ENCODE measurements at places on chromosomes 16 and 17.
A peak's percentile ranks its signal among the peaks of the same experiment; 100 is the strongest.

DNA sequence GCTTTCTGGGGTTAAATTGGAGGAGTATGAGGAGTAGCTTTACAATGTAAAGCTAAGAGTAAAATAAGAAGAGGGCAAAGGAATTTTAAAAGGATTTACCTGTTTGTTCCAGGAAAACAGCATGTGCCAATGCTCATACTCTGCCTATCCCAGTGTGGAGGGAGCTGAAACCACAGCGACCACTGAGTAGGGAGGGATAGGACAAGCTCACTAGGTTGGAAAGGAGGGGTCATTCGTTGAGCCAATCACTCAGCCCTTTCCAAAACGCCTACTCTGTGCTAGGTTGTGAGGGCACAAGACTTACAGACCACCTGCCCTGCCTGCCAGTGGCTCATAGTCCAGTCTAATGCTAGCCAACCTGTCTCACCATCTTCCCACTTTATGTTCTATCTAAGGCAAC is 1.1 kb upstream of the DNAJC7 start:
- no peak for DNase-seq

GRCh38 chr17:28279411-28279810 is 39.6 kb upstream of the TMEM97 start:
- DNase-seq, result no peak

- no peak for DNase-seq
These were observed 18.8 kb downstream of the B9D1 start for GRCh38 chr17:19343671-19344151.

DNA sequence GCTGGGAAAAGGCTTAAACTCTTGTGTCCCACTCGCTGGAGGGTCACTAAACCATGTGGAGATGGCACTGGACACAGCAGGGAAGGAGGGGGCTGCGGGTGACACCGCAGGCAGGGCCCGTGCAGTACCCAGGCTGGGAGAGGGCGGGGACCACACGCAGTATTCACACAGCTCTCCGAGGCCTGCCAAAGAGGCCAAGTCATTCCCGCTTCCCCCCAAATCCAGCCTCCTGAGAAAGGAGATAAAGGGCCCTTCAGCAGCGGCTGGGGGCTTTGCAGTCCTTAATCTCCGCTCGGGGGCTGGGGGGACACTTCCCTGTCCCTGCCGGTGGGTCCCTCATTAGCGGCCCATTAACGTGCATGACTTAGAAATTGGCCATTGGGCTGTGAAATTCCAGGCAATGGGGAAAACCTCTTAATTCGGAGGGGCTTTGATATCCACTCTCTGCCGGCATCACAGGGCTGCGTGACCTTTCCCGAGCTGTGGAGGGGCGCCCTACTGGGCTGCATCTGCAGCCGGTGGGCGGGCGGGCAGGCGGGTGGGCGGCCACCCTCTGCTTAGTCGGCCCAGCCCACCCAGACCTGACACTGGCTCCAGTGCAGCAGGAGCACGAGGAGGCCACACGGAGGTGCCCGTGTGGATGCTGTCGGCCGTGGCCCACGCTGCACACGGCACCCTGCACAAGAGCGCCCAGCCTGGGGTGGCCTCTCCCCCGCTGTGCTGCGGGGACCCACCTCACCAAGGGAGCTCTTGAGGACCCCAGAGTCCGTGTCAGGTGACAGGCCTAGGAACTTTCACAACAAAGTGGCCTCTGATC is 2.6 kb upstream of the SLC38A8 start:
- no peak for DNase-seq

DNA sequence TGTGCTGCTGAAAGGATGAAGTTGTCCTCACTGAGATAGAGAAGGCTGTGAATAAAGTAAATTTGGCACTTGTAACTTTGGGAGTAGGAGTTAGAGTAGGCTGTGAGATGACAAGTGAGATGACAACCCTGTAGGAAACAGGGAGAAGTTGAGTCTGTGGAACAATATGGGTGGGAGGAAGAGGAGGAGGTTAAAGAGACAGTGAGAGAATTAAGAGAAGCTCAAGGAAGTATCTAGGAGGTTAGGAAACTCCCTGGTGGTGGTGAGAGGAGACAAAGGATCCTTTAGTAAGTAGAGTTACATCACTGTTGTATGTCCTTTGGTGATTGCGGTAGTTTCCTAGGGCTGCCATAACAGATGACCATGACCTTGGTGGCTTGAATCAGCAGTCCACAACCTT is 10.7 kb upstream of the HSD17B2 start:
- no peak for DNase-seq

- peak; percentile 88 for DNase-seq
These were observed 410 bp upstream of the HOXB5 start for GRCh38 chr17:48593840-48594537.

- DNase-seq, result no peak
These were observed 3.4 kb upstream of the THUMPD1 start for GRCh38 chr16:20744922-20745440.

GRCh38 chr16:72947379-72948237 is 100.3 kb downstream of the ZFHX3 start:
- no peak for DNase-seq

DNA sequence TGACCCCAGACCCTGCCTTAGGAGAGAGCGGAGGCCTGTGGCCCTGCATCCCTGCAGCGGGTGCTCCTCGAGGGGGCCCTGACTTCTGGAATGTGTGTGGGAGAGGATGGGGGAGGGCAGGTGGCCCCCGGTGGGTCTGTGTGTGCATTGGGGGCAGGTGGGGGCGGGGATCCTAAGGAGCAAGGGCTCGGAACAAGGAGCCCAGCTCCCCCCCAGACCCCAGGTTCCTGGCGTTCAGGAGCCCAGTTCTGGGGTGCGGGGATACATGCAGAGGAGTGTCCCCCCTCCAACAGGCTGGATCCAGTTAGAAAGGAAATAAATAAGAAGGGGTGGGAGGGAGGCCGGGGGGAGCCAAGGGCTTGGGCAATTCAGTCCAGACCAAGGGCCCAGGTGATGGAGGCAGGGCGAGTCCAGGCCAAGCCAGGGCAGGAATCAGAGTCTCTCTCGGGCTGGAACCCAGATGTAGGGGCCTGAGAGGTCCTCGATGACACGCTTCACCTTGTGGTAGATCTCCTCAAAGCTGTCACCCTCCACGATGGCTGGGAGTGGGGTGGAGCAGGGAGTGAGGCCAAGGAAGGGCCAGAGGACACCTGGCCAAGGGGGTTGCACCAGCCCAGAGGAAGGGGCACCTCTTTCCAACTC is 11.2 kb upstream of the ASGR1 start:
- DNase-seq, result no peak

DNA sequence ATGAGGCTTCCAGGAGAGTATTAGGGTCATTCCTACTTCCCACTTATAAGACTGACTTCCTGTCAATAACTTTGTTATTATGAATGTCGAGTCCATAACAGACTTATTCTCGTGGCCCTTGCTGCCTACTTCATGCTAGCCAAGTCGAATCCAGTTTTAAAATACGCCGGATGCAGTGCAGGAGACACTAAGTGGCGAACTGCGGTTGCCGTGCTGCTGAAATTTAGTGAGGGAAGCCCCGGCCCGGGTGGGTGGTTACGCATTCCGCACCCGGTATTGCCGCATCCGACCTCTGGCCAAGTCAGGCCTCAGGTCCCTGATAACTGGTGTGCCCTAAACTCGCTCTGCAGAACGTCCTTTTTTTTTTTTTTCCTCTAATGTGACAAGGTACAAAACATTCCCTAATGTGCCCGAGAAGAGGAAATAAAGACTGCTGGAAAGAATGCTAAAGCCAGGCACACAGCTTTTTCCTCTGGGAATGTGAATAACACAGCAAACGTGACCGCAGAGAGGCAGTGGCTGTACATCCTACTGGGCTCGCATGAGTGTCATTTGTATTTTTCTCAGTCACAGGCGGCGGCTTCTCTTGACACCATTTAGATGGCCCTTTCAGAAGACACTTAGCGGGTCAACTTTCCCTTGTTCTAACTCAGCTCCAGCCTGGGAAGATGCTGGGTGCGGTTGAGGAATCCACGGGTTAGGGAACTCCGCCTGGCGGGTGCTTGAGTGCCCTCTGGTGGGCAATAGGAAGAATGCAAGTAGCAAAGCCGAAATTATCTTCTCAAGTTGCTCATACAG is 7.1 kb upstream of the AKTIP start:
- DNase-seq, result peak; percentile 73

GRCh38 chr17:76557368-76558197 is 17.7 kb downstream of the PRCD start:
- DNase-seq, result peak; percentile 97

DNA sequence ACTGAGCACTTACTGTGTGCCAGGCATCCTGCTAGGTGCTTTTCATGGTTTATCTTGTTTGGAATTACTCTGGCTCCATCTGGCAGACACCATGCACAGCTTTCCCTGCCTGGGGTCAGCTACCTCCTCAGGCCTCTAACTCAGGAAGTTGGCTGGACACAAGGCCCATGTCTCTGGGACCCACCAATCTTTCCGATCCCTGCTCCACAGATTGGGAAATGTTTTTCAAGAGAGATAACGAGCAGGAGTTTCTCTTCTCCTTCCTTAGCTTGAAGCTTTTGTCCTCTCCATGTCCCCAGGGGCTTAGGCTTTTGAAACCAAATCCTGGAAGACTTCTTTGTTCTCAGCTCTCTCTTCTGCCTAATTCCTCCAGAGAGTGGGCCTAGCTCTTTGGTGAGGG is 11.5 kb upstream of the ELAC2 start:
- no peak for DNase-seq

DNA sequence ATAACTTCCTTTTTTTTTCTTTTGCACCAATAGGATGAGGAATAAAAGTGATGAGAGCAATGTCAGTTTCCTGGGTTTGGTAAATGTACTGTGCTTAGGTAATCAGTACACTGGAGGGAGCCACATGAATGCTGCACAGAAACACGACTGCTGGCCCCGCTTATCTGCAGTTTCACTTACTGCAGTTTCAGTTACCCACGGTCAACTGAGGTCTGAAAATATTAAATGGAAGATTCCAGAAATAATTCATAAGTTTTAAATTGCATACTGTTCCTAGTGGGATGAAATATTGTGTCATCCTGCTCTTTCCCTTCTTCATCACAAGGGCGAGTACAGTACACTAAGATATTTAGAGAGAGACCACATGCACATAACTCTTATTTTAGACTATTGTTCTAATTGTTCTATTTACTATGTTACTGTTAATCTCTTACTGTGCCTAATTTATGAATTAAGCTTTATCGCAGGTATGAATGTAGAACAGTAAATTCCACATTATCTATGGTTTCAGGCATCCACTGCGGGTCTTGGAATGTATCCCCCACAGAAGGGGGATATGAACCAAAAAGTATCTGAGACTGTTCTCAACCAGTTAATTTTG is 6.4 kb upstream of the LGALS3BP start:
- DNase-seq, result no peak

GRCh38 chr16:15975172-15975571 is 25.8 kb downstream of the ABCC1 start:
- no peak for DNase-seq
